Activated T-cell treated with anti-CD3 and anti-CD28 coated beads for 48 hours (primary cell): ENCODE measurements at places on chromosomes 13 and 19.

DNA sequence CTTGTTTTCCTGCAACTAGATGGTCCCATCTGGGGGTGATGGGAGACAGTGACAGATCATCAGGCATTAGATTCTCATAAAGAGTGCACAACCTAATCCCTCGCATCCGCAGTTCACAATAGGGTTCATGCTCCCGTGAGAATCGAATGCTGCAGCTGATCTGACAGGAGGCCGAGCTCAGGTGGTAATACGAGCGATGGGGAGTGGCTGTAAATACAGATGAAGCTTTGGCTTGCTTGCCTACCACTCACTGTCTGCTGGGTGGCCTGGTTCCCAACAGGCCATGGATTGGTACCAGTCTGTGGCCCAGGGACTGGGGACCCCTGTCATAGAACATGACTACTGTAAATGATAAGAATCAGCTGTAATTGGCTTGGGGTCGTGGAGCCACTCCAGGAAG, 28.0 kb downstream of the WDR88 start:
- no peak for DNase-seq

DNA sequence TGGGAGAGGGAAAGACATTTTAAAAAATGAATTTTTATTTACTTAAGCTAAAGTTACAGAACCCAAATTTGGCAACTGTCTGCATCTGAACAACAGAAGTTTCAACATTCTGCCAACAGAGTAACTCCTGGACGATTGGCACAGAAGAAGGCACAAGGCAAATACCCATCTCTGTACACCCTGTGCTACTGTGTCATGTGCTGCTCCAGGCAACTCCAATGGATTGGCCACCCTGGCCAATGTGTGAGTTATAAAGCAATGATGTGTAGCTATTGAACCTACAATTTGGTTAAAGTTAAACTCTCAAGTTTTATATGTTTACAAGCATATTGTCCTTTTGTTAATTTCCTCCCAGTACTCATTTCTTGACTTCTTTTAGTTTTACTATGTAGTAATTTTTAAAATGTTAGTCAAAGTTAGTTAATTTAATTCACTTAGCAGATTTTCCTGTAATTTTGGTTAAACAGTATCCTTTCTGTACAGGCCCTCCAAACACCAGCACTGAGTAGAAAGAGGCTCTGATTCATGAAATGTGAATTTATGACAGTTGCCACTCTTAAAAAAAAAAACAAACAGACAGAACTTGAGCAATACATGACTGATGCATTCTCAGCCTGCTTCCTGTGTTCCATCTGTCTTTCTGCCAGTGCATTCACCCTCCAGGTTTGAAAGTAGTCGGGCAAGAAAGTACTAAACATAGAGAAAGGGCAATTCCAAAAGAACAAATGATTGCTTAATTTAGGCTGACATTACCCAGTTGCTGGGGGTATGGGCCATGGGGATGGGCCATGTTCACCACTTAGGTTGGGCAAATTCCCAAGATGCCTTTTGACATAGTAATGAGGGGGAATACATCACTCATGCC, 5.9 kb downstream of the STARD13 start:
- no peak for DNase-seq

- no peak for DNase-seq
Observed at GRCh38 chr19:48379058-48379457, 12.3 kb downstream of the KDELR1 start.

- DNase-seq, result no peak
Observed at GRCh38 chr13:72567566-72567965, 159.9 kb downstream of the MZT1 start.

- no peak for DNase-seq
Observed at GRCh38 chr13:114047358-114047881, 73.5 kb upstream of the C13orf46 start.

GRCh38 chr13:105847527-105848291, 687.8 kb downstream of the EFNB2 start:
- DNase-seq, result no peak

- no peak for DNase-seq
Observed at GRCh38 chr13:113064534-113065405, 40.8 kb upstream of the F7 start.

- no peak for DNase-seq
Observed at GRCh38 chr19:54094426-54095000, 6.1 kb downstream of the OSCAR start.

DNA sequence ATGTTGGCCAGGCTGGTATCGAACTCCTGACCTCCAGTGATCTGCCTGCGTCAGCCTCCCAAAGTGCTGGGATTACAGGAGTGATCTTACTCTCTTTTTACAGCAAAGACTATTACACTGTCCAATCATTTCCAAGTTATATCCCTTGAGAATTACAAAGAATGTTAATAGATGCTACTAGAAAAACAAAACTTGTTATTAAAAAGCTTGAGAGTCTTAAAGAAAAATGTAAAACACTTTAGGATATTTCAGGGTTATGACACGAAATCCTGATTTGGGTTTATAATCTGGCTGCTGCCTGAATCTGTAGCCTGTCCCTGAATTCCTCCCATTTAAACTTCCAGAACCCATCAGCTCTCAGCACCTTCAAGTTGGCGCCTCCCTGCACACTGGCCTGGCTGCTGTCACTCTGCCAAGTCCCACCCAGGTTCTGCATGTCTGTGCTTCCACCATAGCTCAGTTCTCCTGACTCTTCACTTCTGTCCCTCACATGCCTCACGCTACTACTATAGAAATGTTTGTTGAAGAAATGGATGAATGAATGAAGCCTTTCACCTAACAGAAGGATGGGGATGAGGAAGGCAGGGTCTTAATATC, 55.8 kb upstream of the RFXAP start:
- DNase-seq, result no peak

- DNase-seq, result no peak
Observed at GRCh38 chr13:20412691-20413355, 112.8 kb downstream of the CRYL1 start.

DNA sequence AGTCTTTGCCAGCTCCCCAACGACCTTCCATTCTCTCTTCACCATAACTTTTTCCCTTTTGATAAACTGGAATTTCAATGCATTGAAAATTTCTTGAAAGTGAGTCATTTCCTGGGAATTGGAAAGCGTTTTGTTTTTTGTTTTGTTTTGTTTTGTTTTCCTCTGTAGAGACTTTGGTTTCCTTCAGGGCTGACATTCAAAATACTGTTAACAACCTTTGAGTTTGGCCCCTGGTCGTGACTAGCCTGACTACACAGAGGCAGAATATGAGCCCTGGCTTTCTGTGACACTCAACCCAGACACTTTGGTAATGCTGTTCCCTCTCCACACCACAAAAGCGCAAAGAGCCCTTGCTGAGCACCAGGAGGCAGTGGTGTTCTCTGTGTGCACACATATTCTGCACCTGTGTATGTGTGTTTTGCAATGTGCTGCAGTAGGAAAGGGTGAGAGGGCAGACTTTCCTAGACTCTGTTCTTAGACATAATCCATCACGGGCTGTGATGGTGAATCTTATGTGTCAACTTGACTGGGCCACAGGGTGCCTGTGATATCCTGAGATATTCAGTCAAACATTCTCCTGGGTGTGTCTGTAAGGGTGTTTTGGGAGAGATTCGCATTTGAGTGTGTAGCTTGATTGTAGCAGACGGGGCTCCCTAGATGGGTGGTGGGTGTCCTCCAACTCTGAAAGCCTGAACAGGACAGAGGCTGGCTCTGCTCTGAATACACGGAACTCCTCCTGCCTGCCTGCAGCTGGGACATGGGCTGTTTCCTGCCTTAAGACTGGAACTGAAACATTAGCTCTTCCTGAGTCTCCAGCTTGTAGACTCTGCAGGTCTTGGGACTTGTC, 29.5 kb upstream of the ANKRD10 start:
- peak; percentile 30 for DNase-seq
